ENCODE measurements at places on chromosomes 2 and 18.

- DNase-seq: no peak
Measured at GRCh38 chr2:20231598-20232026, 6.7 kb upstream of the SDC1 start.

- no peak for DNase-seq
Measured at GRCh38 chr18:72692595-72692994, 148.5 kb upstream of the CBLN2 start.

DNA sequence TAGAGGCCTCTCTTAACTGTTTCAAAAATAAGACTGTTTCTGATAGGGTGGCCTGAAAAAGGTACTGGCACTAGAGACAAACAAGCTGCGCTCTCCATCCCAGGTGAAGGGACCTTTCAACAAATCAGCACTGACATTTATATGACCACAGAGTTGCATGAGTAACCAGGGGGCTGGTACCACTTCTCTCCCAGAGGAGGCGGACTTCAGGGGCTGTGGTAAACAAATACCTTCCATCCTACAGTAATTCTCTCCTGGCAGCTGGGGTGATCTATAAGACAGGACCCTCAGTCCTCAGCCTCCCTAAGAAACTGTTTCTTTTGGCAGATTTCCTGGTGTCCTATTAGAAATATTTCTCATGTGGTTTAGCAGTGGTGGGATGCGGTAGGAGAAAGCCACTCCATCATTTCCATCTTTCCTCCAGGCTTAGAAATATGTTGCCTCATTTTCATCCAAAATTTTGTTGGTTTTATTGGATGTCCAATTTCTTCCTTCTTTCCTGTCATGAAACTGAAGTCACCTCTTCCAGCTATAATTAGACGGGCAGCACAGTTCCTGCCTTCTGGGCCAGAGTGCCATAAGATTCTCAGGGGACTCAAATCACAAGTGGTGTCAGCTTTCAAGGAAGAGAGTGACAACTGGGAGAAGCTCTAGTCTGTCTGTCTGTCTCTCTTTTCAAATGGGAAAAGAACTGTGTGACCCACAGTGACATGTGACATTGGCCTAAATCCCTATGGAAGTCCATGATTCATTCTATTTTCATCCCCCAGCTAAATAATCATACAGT, 96.4 kb downstream of the CYRIA start:
- DNase-seq: no peak

GRCh38 chr18:36850527-36851201, 21.7 kb downstream of the KIAA1328 start:
- no peak for DNase-seq

DNA sequence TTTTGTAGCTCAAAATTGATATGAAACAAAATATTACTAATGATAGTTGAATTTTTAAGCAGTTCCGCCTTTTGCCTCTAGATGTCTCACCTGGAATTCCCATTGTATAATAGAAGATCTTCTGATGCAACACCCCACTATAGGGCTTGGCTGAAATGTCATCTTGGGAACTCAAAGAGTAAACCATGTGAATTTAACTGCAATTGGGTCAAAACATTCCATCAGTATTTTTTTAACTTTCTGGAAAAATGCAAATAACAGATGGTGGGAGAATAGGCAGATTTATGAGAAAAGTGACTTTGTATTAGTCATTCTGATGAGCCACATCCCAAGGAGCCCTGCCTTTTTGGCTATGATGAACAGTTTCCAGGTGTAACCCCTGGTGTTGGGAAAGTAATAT, 489.9 kb downstream of the NYAP2 start:
- DNase-seq: peak; percentile 20

DNA sequence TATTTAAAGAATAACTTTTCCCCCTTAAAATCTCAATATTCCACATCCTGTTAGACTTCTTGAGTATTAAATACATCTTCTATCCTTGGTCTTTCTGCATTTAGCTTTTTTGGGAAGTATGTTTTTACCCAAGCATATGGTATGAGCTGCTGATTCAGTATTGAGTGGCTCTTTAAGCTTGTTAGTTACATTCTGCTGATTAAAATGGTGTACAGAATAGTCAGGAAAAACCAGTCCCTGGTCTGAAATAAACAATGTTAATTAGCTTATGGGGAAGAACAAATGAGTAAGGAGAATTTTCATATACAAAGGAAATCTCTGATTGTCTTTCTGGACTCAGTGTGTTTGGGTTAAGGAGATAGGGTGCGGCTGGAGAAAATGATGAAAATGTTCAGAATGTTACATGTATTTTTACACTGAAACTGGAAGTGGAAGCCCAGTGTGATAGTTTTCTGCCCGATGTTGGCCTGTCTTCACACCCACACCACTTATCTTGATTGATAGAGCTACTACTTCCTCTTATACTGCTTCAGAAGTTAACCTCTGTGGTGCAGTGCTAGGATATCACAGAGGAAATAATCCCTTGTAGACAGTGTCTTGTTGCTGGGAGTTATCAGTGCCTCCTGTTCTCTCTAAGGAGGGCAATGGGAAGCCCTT, 84.0 kb downstream of the MSH2 start:
- DNase-seq: peak; percentile 34

DNA sequence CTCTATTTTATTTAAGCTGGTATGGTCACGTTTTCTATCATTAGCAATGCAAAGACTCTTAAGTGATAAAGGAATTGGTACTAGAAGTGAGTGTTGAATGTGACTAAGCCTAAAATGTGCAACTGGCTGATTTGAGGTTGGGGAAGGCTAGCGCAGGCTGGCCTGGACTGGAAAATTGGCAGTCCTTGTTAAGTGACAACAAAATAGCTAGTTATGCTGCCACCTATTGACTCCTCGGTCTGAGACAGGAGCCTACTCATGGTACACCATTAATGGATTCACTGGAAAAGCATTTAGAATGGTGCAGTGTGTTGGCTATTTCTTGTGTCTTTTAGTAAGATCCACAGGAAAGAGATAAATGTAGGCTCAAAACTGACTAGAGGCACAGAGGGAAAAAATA, 5.7 kb upstream of the WIPF1 start:
- DNase-seq: no peak

DNA sequence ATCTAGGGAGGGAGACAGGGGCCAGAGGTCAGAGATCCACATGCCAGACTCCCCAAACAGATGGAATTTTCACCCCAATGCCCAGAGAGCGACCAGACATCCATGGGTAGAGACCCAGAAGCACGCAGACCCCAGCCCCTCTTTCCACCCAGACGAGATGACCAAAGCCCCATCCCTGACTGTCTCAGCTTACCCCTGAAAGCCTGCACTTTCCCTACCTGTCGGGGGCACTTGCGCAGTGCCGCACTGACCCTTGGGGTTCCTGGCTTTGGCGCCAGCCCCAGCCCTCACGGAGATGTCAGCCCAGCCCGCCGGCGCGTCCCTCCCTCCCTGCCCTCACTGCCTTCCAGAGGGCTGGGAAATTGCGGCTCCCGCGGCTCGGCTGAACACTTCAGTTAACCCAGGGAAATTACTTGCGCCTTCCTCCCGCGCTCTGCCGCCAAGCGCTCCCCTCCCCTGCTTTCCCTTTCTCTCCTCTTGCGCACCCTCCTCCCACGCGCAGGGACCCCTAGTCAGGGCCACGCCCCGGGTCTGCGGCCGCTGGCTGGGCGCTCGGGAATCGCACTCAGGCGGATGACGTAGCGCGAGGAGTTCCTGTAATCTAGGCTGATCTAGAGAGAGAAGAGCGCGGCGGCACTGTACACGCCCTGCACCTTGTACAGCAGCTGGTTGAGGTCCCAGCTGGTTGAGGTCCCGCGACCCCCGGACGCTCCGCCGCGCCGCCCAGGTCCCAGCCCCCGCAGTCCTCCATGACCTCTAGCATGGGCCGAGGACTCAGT, 12.0 kb downstream of the ALPG start:
- peak; percentile 37 for DNase-seq

DNA sequence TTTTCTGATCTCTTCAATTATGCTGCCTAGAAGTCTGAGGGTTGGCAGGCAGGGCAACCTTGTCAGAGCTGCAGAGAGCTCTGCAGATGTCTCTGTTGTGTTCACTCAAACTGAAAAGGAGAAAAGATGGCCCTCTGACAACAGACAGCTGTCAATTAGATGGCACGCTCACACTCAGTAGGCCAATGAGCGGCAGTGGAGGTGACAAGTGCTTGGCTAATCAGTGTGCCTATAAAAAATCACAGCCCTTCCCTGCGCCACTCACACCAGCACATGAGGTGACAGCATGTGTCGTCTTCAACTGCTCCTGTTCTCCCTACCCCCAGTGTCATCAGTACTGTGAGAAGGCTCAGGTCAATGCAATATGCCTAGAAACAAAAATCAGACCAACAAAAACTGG, 203.9 kb downstream of the TCF4 start:
- DNase-seq: no peak

GRCh38 chr2:172462849-172463381, 35.5 kb downstream of the ITGA6 start:
- DNase-seq: no peak

- no peak for DNase-seq
Measured at GRCh38 chr18:40832362-40832761, 1122.7 kb upstream of the PIK3C3 start.

DNA sequence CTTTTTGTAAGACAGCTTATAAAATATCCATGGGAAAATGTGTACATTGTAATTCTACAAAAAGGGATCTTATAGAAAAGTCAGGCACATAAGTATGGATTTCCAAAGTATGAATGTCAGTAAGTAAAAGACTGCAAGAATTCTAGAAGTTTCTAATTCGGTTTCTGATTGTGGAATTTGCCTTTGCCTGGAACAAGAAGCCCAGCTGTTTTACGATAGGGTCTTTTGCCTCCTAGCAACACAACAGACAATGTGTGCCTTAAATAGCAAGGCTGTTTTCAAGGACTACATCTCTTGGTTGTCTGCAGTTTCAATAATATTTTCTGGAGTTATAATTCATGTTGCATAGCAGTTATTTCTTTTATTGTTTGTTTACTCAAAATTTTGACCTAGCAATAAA, 312.9 kb downstream of the MTX2 start:
- DNase-seq: no peak

DNA sequence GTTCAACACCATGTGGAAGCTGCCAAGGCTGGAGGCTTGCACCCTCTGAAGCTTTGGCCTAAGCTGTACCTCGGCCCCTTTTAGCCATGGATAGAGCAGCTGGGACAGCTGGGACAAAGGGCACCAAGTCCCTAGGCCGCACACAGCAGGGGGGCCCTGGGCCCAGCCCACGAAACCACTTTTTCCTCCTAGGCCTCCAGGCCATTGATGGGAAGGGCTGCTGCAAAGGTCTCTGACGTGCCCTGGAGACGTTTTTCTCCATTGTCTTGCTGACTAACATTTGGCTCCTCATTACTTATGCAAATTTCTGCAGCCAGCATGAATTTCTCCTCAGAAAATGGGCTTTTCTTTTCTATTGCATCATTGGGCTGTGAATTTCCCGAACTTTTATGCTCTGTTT, 13.7 kb downstream of the RAPGEF4 start:
- DNase-seq: no peak

DNA sequence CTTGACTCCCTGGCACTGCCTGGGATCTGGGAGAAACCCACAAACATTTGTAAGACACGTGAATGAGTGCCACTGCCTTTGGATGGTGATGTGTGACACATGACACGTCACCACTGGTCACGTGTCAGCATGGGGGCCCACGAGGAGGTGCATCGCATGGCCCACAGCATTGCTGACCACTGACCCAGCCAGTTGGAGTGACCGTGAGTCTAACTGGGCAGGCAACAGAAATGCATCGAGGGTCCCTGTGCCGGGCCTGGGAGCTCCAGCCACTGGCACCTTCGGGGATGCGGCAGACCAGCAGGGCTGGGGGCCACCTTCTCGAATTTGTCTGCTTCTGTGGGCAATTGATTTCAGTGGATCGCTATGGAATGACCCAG, 121.9 kb upstream of the HDAC4 start:
- DNase-seq: no peak

DNA sequence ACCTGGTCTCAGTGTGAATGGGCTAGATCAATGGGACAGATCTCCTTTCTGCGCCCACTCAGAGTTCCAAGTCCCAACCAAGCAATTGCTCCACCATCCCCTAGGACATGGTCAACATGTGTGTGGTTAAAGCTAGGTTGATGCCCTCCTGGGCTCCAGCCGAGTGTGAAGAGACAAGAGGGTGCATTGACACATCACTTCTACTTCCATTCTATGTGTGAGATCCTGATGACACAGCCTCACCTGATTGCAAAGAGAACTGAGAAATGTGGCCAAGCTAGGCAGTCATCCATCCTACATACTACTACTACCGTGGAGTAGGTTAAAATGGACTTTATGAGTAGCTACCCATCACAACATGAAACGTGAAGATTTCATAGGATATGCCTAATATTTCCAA, 106.8 kb downstream of the NCKAP5 start:
- no peak for DNase-seq

DNA sequence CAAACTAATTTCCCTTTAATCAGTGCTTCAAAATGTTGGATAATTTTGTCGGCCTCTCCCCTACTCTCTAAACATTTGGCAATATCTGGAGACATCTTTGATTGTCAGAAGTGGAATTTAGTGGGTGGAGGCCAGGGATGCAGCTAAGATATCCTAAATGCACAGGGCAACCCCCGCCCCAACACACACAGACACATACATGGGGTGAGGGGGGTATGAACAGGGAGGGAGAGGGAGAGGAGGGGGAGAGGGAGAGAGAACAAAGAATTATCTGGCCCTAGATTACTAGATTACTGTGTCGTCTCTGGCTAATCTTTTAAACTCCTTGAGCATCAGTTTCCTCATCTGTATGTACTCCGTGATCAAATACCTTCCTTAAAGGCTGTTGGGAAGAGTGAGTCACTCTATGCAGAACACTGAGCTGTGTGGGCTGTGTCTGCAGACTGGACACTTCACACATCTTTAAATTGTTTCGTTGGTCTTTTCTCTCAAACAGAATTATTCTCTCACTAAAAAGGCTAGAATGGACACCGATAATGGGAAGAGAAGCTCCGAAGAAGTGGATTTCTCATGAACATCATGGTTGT, 2.9 kb downstream of the RNF149 start:
- DNase-seq: no peak

DNA sequence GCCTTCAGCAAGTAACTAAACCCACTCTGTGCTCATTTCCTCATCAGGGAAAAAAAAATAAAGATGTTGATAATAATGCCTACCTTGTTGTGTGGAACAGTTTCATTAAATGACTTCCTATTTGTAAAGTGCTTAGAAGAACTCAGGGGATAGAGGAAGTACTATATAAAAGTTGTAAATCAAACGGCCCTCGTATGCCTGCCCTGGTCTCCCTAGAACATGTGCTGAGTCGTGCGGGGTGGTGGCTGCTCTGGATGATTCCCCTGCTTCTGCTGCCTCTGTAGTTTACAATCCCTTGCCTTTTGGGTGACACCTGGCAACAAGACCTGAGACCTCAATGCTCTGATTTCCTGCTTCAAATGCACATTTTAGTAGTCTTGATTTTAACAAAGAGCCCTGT, 170.0 kb downstream of the CERS6 start:
- no peak for DNase-seq

DNA sequence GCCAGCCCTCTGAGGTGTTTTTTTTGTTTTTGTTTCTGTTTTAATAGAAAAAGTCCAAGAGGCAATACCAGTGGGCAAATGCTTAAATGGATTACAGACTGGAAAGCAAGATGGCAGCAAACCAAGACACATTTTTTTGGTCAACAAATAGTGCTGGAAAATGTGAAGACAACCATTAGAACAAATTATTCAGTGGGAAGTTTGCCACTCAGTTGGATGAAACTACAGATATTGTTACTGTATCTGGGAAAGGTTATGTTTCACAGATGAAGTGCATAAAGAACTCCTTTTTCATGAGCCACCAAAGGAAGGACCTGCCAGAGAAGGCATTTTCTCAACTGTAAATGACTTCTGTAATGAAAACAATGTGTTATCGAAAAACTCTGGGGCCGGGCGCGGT, 93.0 kb upstream of the ODC1 start:
- DNase-seq: no peak

- DNase-seq: peak; percentile 66
Measured at GRCh38 chr2:55049043-55049820, 1.0 kb downstream of the RTN4 start.
